NCI-H146 (cell line): ENCODE measurements at places on chromosomes 13 and 19.
A peak's percentile ranks its signal among the peaks of the same experiment; 100 is the strongest.

DNA sequence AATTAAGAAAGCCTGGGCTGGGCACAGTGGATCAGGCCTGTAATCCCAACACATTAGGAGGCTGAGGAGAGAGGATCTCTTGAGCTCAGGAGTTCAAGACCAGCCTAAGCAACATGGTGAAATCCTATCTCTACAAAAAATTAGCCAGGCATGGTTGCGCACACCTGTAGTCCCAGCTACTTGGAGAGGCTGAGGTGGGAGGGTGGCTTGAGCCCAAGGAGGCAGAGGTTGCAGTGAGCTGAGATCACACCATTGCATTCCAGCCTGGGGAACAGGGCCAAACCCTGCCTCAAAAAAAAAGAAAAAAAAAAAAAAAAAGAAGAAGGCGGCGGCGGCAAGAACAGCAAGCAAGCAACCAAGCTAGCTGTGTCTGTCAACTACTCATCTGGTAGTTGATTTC is 26.7 kb downstream of the TSC22D1 start:
- DNase-seq: no peak

- DNase-seq: no peak
Measured at GRCh38 chr19:47158367-47158791, 27.7 kb downstream of the SAE1 start.

- DNase-seq: no peak
Measured at GRCh38 chr13:60152904-60153303, 10.8 kb downstream of the DIAPH3 start.

DNA sequence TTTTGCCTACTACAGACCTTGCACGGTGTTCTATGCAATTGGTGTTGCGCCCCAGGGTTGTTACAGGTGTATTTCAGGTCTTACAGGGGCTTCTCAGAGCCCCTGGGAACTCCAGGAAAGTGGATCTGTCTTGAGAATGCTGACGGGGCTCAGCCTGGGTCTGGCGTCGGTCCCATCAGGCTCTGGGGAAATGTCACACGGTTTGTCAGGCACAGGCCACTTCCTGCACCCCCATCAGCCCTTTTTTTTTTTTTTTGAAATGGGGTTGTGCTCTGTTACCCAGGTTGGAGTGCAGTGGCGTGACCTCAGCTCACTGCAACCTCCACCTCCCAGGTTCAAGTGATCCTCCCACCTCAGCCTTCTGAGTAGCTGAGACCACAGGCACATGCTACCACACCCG is 13.2 kb downstream of the CLEC4G start:
- DNase-seq: no peak

DNA sequence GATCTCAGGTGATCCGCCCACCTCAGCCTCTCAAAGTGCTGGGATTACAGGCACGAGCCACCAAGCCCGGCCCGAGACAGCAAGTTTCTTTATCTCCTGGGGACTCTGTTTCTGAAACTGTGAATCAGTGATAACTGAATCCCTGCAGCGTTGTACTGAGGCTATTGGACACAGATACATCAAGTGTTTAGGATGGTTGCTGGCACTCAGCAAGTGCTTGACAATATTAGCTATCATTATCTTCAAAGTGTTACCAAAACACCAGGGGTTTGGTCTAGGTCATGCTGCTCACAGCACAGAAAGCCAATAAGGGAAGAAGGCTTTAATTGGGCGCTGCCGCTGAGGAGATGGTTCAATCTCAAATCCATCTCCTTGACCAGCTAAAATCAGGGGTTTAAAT is 20.5 kb upstream of the PNMA8C start:
- DNase-seq: no peak

- DNase-seq: no peak
Measured at GRCh38 chr13:28043224-28043623, 54.7 kb upstream of the URAD start.

GRCh38 chr13:111383591-111384440 is 63.4 kb downstream of the TEX29 start:
- peak; percentile 37 for DNase-seq

- DNase-seq: no peak
Measured at GRCh38 chr19:42206871-42207755, 10.4 kb downstream of the DEDD2 start.

DNA sequence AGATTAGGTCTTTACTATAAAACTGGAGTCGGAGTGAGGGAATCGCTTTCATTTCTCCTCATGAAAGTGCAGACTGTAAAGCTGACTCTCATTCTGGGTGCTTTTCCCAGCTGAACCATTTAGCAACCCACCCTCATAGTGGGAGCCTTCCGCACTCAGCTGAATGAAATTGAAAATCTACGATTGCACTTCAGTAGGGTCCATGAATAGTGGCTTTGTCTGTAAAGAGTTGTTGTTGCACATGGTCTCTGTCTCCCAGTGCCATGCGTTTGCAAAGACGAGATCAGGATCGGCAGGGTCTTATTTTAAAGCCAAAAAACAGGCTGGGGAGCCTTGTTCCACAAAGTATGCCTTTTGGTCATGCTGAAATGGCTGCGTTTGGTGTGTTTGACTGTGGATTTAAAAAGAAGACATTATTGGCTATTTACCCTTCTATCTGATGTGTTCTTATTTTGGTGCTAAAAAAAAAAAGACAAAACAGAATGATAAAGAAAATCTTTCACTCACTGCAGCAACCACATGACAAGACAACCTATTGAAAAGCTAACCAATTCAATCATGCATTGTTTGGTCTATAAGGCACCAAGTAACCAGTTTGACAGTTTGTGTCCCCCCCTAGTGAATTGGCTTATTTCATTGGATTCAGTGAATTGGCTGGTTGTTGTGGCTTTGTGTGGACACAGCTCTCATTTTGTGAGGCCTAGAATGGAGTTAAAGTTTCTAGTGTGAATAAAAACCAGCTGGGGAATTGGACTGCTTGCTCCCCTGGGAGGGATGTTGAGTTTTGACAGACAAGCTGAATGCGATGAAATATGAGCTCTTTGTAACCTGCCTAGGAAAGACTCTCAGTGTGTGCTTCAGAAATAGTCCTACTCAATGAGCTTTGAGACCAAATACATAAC is 65.6 kb downstream of the ARHGAP35 start:
- DNase-seq: no peak

DNA sequence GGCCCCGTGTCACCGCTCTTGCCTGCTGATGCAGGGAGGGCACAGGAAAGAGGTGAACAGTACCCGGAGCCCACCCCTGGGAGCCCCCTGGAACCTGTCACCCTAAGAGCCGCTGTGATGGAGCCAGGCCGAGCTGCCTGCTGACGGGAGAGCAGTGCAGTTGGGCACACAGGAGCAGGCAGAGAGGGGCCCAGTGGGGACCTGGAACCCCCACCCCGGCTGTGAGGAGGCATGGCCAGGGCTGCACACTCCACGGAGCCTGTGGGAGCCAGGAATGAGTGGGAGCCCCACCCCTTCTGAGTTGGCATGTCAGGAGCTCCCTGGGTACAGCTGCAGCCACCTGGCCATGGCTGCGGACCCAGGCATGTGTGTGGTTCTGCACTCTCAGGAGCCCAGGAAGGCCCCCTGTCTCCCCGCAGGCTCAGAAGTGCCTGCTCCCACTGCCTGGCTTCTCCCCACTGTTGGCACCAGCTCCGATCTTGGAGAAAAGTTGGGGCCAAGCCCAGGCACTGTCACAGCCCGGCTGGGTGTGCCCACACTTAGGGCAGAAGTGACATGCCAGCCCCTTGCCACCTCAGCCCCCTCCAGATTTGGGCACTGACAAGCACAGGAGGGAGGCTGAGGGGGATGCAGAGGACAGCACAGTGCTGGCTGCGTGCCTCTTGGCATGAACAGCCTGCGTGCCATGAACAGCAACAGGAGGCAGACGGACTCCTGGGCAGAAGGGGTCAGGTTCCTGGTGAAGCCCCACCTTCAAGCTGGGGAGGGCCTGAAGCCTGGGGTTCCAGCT is 6.3 kb downstream of the CFAP97D2 start:
- no peak for DNase-seq

DNA sequence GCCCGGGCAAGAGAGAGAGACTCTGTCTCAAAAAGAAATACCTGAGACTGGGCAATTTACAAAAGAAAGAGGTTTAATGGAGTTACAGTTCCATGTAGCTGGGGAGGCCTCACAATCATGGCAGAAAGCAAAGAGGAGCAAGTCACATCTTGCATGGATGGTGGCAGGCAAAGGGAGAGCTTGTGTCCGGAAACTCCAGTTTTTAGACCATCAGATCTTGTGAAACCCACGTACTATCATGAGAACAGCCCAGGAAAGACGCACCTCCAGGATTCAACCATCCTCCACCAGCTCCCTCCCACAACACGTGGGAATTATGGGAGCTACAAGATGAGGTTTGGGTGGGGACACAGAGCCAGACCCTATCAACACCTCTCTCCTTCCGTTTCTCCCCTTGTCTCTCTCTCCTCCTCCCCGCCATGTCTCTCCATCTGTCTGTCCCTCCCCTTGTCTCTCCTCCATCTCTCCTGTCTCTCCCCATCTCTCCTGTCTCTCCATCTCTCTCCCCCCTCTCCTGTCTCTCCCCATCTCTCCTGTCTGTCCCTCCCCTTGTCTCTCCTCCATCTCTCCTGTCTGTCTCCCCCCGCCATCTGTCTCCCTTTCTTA is 10.0 kb downstream of the POLR2E start:
- DNase-seq: no peak

DNA sequence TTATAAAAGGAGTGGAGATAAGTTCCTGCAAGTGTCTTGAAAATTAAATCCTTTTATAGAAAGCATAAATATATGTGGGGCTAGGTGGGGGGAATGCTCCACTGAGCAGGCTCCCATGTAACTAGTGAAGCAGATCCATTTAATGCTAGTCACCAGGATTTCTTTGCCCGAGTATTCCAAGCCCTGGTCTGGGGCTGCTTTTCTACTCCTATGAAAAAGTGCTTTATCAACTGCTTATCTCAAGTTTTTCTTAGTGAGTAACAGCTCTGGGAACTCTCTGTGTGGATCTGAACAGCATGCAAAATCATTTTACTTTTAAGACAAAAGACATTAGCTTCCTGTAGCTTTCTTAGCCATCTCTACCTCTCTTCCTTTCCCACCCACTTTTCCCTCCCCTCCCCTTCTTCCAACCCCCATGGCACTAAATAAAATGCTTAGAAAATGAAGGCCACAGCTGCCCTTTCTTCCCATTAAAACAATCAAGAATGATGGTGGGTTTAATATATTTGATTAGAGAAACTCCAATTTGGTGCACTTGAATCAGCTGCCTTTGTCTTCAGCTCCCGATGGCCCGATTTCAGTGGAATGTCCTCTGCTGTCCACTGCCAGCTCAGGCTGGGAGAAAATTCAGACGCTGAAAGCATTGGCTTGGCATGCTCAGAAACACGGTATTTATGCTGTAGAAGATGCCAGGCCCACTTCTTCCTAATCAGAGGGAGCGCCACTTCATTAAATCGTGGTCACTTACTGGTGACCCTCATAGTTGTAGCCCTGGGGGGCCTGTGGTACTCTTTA is 475.1 kb downstream of the FOXO1 start:
- DNase-seq: no peak

DNA sequence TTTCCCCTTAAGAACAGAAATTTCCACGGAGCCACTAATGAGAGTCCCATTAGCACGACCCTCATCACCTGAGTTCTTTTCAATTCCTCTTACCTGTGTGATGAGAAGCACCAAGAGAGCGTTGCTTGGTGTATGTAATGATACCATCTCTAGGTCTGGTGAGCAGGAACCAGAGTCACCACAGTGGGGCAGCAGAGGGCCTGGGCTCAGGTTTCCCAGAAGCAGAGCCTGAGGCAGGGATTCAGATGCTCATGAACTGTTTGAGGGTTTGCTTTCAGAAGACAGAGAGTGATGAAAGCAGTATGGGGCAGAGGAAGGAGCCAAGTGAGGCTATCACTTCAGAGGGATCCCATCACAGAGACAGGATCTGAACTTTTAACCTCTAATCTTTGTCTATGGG is 3.1 kb upstream of the PTPRH start:
- DNase-seq: no peak

DNA sequence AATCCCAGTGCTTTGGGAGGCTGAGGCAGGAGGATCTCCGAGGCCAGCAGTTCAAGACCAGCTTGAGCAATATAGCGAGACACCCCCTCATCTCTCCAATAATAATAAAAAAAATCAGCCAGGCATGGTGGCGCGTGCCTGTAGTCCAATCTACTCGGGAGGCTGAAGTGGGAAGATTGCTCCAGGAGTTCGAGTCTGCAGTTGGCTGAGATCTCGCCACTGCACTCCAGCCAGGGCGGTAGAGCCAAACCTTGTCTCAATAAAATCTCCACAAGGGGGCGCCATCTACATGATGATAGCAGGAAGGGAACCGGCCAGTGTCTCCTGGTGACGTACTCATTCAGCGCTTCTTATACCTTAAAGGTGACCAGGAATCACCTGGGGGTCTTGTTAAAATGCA is 13.6 kb upstream of the C5AR1 start:
- DNase-seq: peak; percentile 90

GRCh38 chr13:75418997-75419396 is 63.0 kb downstream of the TBC1D4 start:
- DNase-seq: no peak
